Activated CD4-positive, alpha-beta T cell treated with anti-CD3 and anti-CD28 coated beads, Interleukin-2, amount 10 ng/mL, durations not matched to agents 24 days and 14 days (primary cell): ENCODE measurements at places on chromosomes 2 and 18. TPM values are rescaled to one million over a fixed set of nuclear protein-coding genes. Genes with fewer than 3 reads are reported as not detected.

The PREPL gene
- 32.7 and 33.3 TPM in 2 replicates for total RNA-seq

The PSMA8 gene
- total RNA-seq: 0.80 and 0.93 TPM in 2 replicates

The SRBD1 gene
- total RNA-seq: 14.5 and 18.9 TPM in 2 replicates

The PROKR1 gene
- not detected in 2 replicates for total RNA-seq

The GPBAR1 gene
- 0.40 and 0.68 TPM in 2 replicates for total RNA-seq

DNA sequence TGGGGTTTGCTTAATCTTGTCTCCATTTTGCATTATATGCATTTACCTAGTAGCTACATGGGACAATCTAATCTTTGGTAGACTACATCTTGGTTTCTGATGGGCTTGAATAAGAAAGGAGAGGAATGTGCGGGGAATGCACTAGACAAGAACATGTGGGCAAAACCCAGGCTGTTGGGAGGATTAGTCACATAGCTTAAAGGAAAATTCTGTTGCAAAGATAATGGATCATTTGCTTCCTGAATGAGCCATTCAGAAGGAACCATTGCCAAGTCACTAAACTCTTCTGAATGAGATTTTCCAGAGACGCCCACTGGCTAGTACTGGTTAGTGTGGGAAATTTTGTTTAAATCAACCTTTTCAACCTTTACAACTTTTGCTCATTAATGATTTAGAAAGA, 84.8 kb downstream of the OSBPL6 start:
- H3K36me3 ChIP-seq: no peaks in the 10 kb centered on the region
- H3K4me1 ChIP-seq: no peaks in the 10 kb centered on the region

DNA sequence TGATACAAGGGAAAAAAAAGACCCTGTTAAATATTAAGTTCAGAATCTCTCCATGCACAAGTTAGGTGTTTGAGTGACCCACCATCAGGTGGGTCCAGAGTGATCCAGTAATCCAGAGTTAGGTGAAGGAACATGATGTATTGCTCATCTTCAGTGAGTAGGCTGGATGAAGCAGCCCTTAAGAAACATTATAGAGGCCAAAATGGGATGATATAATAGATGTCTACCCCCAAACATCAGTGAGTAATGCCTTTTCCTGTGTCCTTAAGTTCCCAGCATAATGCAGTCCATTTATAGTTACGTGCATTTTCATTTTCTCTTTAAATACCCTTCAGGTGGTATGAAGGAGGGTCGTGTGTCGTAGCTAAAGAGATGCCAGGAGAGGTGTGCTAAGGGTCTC, 89.6 kb downstream of the MAP4K4 start:
- peaks cover 33% of the 10 kb centered on the region for H3K4me1 ChIP-seq
- no peak overlapping the region for H3K4me3 ChIP-seq
- no peak overlapping the region for H3K27ac ChIP-seq
- no peak for DNase-seq

GRCh38 chr18:34023471-34023870, 201.2 kb downstream of the NOL4 start:
- no peak overlapping the region for H3K4me3 ChIP-seq
- H3K27ac ChIP-seq: no peak overlapping the region
- no peaks in the 10 kb centered on the region for H3K36me3 ChIP-seq
- H3K27me3 ChIP-seq: no peaks in the 10 kb centered on the region
- no peak for DNase-seq

- no peak overlapping the region for H3K4me3 ChIP-seq
- peaks cover 5% of the 10 kb centered on the region for H3K36me3 ChIP-seq
- H3K4me1 ChIP-seq: peaks cover 13% of the 10 kb centered on the region
- no peak overlapping the region for H3K27ac ChIP-seq
Measured at GRCh38 chr2:175234650-175235049, 53.1 kb upstream of the ATP5MC3 start.

DNA sequence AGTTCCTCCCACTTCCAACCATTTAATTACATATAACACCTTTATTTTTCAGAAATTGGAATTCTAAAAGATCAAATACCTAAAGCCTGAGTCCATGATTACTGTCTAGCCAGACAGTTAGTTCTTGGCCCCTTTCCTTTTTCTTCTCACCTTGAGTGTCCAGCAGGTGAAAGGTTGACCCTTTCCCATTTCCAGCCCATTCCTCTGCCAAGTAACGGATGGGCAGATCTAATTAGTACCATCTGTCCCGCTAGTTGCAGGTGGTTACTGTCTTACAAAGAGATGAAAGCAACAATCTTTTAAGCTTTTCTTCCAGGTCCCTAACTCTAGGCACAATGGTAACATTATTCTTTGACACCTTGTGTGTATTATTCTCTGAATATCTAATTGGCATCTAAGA, 506.7 kb downstream of the ARHGAP15 start:
- no peaks in the 10 kb centered on the region for H3K27me3 ChIP-seq
- peaks cover 56% of the 10 kb centered on the region for H3K36me3 ChIP-seq
- H3K4me1 ChIP-seq: peaks cover 11% of the 10 kb centered on the region

- H3K4me3 ChIP-seq: no peak overlapping the region
- H3K36me3 ChIP-seq: peaks cover 34% of the 10 kb centered on the region
- H3K27ac ChIP-seq: no peak overlapping the region
Measured at GRCh38 chr2:105279126-105279525, 37.6 kb downstream of the GPR45 start.

DNA sequence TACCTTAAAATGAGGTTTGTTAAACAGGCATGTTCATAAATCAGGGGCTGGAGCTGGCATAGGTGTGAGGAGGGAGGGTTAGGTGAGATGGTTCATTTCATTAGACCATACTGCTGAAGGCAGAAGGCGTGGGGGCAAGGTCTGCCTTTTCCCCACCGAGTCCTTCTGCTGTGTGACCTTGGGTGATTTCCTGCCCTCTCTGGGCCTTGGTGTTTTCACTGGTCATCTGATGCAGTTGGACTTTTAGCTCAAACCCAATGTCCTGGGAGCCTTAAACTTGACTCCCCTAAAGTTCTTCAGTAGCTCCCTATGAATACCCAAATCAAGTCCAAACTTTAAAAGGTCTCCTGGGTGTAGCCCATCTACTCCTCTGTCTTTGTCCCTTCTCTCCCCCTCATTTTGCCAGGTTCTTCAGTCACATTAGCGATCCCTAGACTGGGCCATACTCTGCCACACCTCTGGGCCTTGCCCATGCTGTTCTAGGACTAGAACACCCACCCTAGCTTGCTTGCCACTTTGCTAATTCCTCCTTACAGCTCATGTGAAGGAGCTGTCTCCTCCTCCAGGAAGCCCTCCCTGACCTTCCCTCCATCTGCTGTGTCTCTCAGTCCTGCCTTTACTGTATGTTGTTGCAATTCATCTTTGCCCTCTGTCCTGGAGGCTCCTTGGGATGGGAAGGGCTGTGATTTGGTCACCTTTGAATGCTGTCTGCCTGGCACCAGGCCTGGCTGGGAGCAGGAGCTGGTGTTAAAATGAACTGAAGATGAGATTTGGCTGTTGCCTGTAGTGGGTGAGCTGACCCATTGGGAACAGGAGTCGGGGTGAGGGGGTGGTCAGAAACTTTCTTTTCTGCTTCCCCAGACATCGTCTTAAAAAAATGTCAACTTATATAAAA, 85.4 kb upstream of the HS6ST1 start:
- DNase-seq: no peak
- peaks cover 2% of the 10 kb centered on the region for H3K4me1 ChIP-seq
- H3K36me3 ChIP-seq: no peaks in the 10 kb centered on the region
- no peak overlapping the region for H3K4me3 ChIP-seq

DNA sequence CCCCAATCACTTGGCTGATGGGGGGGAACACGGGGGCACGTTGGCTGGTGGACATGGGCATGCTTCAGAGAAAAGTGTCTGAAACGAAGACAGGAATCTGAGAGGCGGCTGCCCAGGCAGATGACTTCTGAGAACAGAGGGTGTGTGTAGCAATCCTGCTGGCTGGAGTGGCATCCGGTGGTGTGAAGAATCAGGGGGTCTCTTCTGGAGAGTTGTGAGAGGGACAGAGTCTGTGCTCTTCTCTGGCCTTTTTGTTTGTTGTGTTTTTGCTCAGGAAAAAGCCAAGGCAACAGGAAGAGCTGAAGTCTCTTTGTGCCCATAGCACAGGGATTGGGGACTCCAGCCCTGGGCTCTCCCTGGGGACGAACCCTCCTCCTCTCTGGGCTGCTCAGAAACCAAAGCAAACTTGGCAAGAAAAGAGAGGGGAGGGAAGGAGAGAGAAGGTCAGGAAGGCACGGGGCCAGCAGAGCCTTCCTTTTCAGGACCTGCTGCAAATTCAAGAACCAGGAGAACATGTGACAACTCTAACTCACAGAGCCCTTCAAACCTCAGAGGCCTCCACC, 97.0 kb upstream of the SMAD2 start:
- no peak overlapping the region for H3K27ac ChIP-seq
- H3K36me3 ChIP-seq: no peaks in the 10 kb centered on the region
- peaks cover 8% of the 10 kb centered on the region for H3K27me3 ChIP-seq

DNA sequence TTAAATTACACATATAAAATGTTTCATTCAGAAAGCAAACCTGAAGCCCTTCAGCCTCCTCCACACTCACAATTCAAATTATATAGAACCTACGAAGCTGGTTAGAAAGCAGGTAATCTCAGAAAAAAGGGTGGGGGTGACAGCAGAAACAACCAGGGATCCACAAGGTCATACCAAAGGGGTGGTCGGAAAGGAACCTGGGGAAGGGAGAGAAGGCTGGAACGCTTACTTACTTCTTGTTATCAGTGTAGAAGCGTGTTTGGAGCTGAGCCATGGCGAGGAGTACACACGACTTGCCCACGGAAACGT, 316 bp downstream of the WDR12 start:
- peaks cover 22% of the 10 kb centered on the region for H3K36me3 ChIP-seq
- H3K27me3 ChIP-seq: no peaks in the 10 kb centered on the region
- peaks cover 24% of the 10 kb centered on the region for H3K4me1 ChIP-seq

GRCh38 chr18:28041366-28041765, 135.6 kb downstream of the CDH2 start:
- H3K4me3 ChIP-seq: no peak overlapping the region
- no peak overlapping the region for H3K27ac ChIP-seq
- H3K36me3 ChIP-seq: no peaks in the 10 kb centered on the region

GRCh38 chr18:77203071-77203470, 46.6 kb upstream of the GALR1 start:
- peaks cover 10% of the 10 kb centered on the region for H3K4me1 ChIP-seq
- no peak overlapping the region for H3K27ac ChIP-seq
- H3K4me3 ChIP-seq: no peak overlapping the region
- DNase-seq: no peak
- no peaks in the 10 kb centered on the region for H3K36me3 ChIP-seq

DNA sequence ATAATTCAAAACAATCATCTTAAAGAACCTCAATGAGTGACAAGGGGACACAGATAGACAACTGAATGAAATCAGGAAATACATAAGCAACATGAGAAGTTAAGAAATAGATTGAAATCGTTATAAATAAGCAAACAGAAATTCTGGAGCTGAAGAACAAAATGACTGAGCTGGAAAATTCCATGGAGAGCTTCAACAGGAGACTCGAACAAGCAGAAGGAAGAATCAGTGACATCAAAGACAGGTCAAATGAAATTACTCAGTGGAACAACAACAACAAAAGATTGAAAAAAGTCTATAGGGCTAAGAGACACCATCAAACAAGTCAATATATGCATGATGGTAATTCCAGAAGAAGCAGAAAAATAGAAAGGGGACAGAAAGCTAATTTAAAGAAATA, 89.5 kb upstream of the ALKAL2 start:
- H3K4me3 ChIP-seq: no peak overlapping the region
- no peaks in the 10 kb centered on the region for H3K36me3 ChIP-seq
- DNase-seq: no peak
- no peaks in the 10 kb centered on the region for H3K4me1 ChIP-seq
- no peak overlapping the region for H3K27ac ChIP-seq

DNA sequence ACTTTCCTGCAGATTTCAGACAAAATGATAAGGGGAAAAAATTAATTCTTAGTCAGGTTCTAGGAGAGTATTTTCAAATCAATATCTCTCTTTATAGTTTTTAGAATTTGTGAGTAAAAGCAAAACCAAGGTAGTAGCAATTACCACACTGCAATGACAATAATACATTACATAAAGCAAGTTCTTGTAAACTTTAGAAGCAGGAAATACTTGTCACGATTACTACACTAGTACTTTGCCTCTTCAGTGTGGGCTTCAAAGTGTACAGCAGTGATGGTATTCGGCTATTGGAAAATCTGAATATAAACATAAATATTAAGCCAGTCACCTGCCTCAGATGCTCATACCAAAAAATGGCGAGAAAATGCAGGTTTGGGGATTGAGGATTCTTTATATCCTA, 81.0 kb downstream of the ALPK2 start:
- H3K27me3 ChIP-seq: peaks cover 13% of the 10 kb centered on the region
- peaks cover 37% of the 10 kb centered on the region for H3K4me1 ChIP-seq
- no peaks in the 10 kb centered on the region for H3K36me3 ChIP-seq
- no peak overlapping the region for H3K27ac ChIP-seq
- DNase-seq: no peak
